ENCODE measurements at places on chromosomes 16 and 17. TPM values are rescaled to one million over a fixed set of nuclear protein-coding genes. Genes with fewer than 3 reads are reported as not detected.

ASPA gene
- total RNA-seq, result not detected

MT1X gene
- total RNA-seq, result 35.0 TPM

SAP30BP gene
- 113 TPM for total RNA-seq

SMIM5 gene
- total RNA-seq, result 0.42 TPM

QPRT gene
- total RNA-seq, result 7.4 TPM

AMFR gene
- 55.5 TPM for total RNA-seq

DLX3 gene
- total RNA-seq, result not detected

HP gene
- not detected for total RNA-seq

KRTAP4-3 gene
- not detected for total RNA-seq

HSPB9 gene
- 0.36 TPM for total RNA-seq

NLRC5 gene
- total RNA-seq, result 401 TPM
